ENCODE measurements at places on chromosomes 7 and 10. TPM values are rescaled to one million over a fixed set of nuclear protein-coding genes. Genes with fewer than 3 reads are reported as not detected.

VSTM4 gene
- total RNA-seq = 0.31 TPM

ANKRD30A gene
- not detected for total RNA-seq

DNA sequence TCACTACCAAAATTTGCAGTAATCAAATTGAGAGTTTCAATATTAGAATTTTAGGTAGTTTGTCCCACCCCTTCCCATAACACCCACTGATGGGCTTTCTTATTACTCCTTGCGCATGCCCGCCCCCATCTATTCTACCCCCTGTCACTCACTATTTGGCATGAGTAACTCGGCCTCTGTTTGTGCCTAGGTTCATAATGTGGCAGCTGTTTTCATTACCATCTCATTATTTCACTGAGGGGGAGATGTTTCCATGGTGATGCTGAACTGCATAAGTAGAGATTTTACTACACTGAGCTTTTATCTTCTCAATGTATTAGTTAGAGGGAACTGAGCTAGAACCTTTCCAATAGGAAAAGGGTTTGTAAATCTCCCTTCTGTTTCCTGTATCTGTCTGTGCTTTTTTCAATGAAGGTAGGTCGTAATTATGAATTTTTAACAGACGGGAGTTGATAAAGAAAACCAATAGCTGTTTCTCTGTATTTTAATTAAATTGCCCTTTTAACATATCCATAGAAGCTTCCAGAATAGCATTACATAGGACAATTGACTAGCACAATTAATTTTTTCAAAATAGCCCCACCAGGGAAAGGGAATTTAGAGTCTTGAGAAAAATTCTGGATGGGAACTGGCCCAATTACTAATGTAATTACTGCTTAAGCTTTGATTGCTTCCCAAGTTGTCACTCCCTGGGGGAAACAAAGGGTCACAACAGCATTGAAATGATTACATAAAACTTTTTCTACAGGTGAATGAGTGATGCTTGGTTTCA lies 33.4 kb downstream of the PRPS1L1 start:
- no peak for DNase-seq

DNA sequence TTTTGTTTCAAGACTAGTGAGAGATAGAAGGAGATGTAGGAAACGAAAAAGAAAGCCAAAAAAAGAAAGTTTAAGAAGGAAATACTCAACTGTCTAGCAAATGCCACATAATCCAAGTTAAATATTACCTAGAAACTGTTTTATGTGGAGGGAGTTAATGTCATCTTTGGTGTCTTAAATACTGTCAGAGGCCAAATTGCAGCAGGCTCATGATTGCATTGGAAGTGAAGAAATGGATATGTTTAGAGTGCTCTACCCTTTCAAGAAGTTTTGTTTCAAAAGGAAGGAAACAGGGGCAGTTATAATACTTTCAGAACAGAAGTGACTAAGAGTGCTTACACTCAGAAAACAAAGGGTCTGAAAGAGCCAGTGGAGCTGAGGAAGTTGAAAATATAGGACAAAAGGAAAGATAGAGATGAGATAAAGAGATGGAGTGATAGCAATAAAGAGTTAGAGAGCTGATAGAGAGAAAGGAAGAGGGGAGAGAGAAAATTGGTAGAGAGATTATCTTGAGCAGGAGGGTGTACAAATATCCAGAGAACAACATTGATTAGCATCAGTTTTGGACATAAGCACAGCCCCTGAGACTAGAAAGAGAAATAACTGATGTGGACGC lies 28.0 kb upstream of the GNAI1 start:
- no peak for DNase-seq

DNA sequence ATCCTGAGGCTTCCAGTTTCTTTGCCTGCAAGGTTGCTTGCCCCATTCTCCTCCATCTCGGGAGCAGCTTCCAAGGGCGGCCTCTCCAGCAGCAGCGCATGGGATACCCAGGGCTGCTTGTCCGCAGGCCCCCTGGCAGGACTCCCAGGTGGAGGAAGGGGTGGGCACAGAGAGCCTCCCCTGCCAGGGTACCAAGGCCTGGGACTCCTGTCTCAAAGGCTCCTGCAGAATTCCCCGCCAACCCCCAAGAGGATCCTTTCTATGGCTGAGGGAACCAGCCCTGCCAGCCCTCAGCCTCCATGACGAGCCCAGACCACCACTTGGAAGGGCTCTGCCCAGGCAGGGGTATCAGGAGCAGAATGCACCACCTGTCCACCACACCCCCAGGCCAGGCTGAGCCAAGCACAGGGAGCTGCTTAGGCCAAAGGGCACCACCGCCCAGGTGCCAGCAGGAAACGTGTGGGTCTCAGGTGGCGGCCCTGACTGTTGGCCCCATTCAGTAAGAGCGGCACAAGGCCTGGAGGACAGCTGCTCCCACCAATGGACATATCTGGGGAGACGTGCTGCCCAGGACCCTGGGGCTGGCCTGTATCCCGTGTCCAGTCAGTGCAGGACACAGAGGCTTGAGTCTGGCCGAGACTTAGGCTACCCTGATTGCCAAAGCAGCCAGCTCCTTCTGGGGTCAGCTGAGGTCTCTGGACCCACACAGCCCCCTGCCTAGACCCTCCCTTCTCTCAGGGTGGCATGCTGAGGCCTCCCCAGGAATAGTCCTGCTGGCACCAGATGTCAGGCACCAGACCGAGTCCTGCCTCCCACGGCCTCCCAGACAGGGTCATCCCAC lies 33.8 kb upstream of the INPP5A start:
- DNase-seq = no peak

DNA sequence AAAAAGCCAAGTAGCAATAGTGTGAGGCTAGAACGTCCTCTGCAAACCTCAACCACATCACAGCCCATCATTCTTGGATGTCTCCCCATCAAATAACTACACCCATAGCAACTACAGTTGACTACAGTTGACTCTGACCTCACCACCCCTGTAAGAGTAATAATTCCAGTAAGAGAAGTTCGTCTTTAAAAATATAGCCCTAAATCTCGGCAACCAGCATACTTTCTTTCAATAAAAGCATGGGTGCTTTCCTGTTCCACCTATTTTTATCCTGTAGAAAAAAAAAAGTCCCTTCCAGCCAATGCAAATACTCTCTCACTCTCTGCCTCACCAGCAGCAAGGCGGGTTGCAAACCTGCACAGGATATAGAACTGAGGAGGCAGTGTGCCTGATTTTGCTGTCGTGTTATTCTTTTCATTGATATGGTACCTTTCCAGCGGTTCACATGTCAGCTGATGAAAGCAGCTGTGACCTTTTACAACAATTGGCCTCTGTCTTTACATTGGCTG lies 187.5 kb upstream of the NFE2L3 start:
- DNase-seq = no peak

- no peak for DNase-seq
These were observed 69.0 kb downstream of the DKK1 start for GRCh38 chr10:52383088-52383487.

DNA sequence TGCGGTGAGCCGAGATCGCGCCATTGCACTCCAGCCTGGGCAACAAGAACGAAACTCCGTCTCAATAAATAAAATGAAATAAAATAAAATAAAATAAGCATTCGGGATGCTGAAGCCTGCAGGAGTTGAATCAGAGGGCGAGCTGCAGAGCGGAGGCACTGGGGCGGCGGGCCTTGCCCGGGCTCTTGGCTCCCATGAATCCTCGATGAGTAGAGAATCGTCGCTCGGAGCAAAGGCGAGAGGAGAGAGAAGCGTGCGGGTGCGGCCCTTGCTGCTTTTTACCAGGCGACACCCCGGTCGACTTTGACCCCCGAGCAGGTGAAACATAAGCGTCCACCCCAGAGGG lies 168.3 kb downstream of the UBE2H start:
- peak; percentile 73 for DNase-seq

- no peak for DNase-seq
These were observed 22.4 kb downstream of the GNG11 start for GRCh38 chr7:93943816-93944540.

DNA sequence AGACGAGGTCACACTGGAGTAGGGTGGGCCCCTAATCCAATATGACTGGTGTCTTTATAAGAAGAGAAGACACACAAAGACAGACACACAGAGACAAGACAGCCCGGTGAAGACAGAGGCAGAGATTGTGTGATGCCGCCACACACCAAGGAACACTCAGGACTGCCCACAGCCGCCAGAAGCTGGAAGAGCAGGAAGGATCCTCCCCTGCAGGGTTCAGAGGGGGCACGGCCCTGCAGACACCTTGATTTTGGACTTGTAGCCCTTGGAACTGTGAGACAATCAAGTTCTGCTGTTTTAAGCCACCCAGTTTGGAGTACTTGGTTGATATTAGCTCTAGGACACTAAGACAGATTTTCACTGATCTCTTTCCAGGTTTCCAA lies 72.1 kb upstream of the NANOS1 start:
- no peak for DNase-seq

GRCh38 chr7:22219739-22220493 lies 137.0 kb downstream of the RAPGEF5 start:
- no peak for DNase-seq

DNA sequence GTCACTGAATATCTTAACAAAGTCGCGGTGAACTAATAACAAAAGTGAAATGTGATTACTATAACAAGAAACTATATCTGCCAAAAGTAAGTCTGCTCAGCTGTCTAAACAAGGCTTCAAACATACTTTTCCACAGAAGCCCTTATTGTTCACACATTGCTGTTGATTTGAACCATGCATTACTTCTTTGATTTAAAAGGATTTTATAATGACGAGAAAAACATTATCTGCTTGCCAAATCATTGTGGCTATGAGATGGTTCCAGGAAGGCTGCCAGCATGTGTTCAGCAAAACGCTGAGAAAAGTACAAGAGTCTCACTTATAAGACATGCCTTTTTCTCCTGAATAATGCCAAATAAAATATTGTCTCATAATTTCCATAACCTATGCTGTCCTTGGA lies 24.4 kb downstream of the RNF133 start:
- DNase-seq = no peak

- no peak for DNase-seq
These were observed 14.8 kb downstream of the SAMD8 start for GRCh38 chr10:75126277-75126676.

GRCh38 chr10:71358277-71358676 lies 38.4 kb upstream of the CDH23 start:
- no peak for DNase-seq

DNA sequence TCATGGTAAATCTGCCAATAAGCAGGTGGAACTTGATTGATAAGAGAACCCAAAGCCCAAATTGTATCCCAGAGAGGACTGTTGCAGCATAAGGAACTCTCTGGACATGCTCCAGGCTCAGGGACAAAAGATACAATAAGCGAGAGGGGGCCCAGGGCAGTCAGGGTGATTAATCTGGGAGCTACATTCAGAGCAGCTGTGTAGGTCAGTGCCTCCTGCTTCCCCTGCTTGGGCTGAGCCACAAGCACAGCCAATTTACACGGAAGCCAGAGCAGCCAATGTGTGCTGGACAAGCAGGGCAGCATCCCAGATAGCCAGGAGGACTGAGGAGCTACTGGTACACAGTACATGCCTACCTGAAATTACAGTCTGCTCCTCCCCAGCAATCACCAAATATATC lies 24.2 kb downstream of the MYPN start:
- DNase-seq = no peak
